ENCODE measurements at places on chromosomes 6 and 20. TPM values are rescaled to one million over a fixed set of nuclear protein-coding genes. Genes with fewer than 3 reads are reported as not detected.

The PPP1R16B gene
- total RNA-seq, result 62.3 TPM

The HLA-F gene
- 1,125 TPM for total RNA-seq

The BFSP1 gene
- total RNA-seq, result 2.7 TPM

The C6orf52 gene
- 0.58 TPM for total RNA-seq

The ADAM33 gene
- not detected for total RNA-seq

The PSORS1C1 gene
- total RNA-seq, result not detected

DNA sequence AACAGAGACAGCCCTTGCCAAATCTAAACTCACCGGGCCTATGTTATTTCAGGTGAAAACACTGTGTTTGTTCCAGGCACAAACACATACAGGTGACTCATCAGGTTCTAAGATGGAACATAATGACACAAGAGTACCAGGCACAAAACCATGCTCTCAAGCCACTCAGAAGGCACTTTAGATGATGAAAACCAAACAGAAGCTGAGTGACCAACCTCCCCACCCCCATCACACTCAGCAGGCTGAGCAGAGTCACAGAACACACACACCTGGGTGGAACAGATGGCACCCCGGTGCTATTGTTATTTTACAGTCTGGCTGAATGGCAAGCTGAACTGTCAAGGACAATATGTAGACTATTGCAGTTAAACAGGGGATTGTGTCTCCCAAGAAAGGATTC lies 20.6 kb upstream of the NKX2-2 start:
- H3K36me3 ChIP-seq, result no peaks in the 10 kb centered on the region
- H3K27ac ChIP-seq, result no peak overlapping the region
- no peak overlapping the region for H3K4me3 ChIP-seq
- H3K4me1 ChIP-seq, result no peaks in the 10 kb centered on the region
- DNase-seq, result no peak

- peak overlapping the region; percentile 39 for H3K27ac ChIP-seq
- DNase-seq, result no peak
- H3K36me3 ChIP-seq, result peaks cover 24% of the 10 kb centered on the region
- H3K27me3 ChIP-seq, result no peaks in the 10 kb centered on the region
- no peak overlapping the region for H3K4me3 ChIP-seq
Observed at GRCh38 chr20:35145141-35145564, 2.0 kb downstream of the EDEM2 start.

GRCh38 chr6:133951227-133951626 lies 1.8 kb upstream of the TBPL1 start:
- H3K27me3 ChIP-seq, result no peaks in the 10 kb centered on the region
- H3K36me3 ChIP-seq, result no peaks in the 10 kb centered on the region
- H3K4me3 ChIP-seq, result peak overlapping the region; percentile 69
- H3K4me1 ChIP-seq, result peaks cover 8% of the 10 kb centered on the region

GRCh38 chr20:38098952-38099351 lies 65.4 kb downstream of the RPRD1B start:
- no peak for DNase-seq
- H3K4me3 ChIP-seq, result no peak overlapping the region
- H3K27ac ChIP-seq, result no peak overlapping the region
- H3K4me1 ChIP-seq, result peaks cover 16% of the 10 kb centered on the region
- no peaks in the 10 kb centered on the region for H3K27me3 ChIP-seq

DNA sequence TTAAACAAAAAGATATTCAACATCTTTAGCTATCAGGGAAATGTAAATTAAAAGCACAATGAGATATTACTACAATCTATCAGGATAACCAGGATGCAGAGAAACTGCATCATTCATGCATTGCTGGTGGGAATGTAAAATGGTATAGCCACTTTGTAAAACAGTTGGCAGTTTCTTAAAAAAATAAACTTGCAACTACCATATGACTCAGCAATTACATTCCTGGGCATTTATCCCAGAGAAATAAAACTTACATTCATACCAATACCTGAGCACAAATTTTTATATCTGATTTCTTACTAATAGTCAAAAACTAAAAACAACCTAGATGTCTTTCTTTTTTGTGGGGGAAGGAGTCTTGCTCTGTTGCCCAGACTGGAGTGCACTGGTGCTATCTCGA lies 190.3 kb upstream of the TAB2 start:
- H3K36me3 ChIP-seq, result no peaks in the 10 kb centered on the region
- no peaks in the 10 kb centered on the region for H3K27me3 ChIP-seq
- DNase-seq, result no peak
- H3K27ac ChIP-seq, result no peak overlapping the region

DNA sequence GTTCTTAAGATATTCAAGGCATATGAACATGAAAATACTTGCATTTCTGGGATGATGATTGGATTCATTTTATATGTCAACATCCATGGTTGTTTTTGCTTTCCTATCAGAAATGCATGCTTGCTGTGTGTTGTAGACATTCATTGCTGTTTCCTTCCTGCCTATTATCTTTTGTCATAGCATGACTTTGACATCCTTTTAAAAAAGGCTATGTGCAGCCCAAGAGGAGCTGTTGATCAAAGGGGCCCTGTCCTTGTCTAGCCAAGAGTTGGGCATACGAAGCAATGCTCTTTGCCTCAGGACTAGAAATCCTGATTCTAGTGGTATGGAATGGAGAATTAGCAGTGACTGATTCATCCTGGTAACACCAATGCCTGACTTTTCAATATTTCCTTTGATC lies 143.1 kb downstream of the RNF144B start:
- no peak overlapping the region for H3K4me3 ChIP-seq
- no peaks in the 10 kb centered on the region for H3K27me3 ChIP-seq
- no peak overlapping the region for H3K27ac ChIP-seq
- H3K36me3 ChIP-seq, result no peaks in the 10 kb centered on the region

DNA sequence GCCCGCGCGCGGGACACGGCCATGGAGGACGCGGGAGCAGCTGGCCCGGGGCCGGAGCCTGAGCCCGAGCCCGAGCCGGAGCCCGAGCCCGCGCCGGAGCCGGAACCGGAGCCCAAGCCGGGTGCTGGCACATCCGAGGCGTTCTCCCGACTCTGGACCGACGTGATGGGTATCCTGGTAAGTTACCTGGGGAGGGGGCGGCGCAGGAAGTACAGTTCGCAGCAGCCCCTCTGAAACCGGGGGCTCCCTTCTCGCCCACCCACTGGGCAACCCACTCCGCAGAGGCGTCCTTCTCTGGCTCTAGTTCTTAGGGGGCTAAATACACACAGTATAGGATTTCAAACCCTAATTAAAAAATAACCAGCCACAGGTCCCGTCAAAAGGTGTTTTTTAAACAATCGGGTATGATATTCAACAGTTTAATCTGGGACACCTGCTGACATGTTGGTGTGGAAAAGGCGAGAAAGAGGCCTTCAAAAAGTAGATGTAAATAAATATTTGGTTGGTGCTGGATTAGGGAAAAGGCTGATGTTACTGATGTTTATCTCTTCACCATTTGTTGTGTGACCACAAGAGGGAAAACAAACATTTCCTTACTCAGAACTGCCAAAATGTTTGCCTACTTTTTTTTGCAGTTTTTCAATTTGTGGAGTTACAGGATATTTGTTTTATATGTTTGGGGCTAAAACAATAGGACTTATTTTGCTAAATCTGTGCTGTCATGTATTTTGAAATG lies 577 bp downstream of the SASH1 start:
- peaks cover 6% of the 10 kb centered on the region for H3K4me1 ChIP-seq
- no peak overlapping the region for H3K27ac ChIP-seq
- DNase-seq, result no peak

- H3K36me3 ChIP-seq, result no peaks in the 10 kb centered on the region
- no peak overlapping the region for H3K27ac ChIP-seq
- no peaks in the 10 kb centered on the region for H3K4me1 ChIP-seq
- no peak for DNase-seq
- H3K27me3 ChIP-seq, result no peaks in the 10 kb centered on the region
Observed at GRCh38 chr20:33092361-33092760, 12.9 kb downstream of the BPIFB4 start.

- no peaks in the 10 kb centered on the region for H3K36me3 ChIP-seq
- peaks cover 18% of the 10 kb centered on the region for H3K4me1 ChIP-seq
- no peak for DNase-seq
- peak overlapping the region; percentile 90 for H3K27ac ChIP-seq
Observed at GRCh38 chr6:106324726-106325335, 729 bp downstream of the ATG5 start.

GRCh38 chr20:38730167-38730988 lies 6.1 kb downstream of the SLC32A1 start:
- H3K36me3 ChIP-seq, result no peaks in the 10 kb centered on the region
- no peak for DNase-seq
- H3K4me1 ChIP-seq, result peaks cover 63% of the 10 kb centered on the region
- no peak overlapping the region for H3K27ac ChIP-seq
- peaks cover 85% of the 10 kb centered on the region for H3K27me3 ChIP-seq
- no peak overlapping the region for H3K4me3 ChIP-seq
